ENCODE measurements at places on chromosomes 7 and 10.

- no peak for DNase-seq
These were observed 19.1 kb upstream of the PVRIG start for GRCh38 chr7:100200693-100201092.

- DNase-seq, result no peak
These were observed 86.7 kb upstream of the IL6 start for GRCh38 chr7:22640269-22640668.

DNA sequence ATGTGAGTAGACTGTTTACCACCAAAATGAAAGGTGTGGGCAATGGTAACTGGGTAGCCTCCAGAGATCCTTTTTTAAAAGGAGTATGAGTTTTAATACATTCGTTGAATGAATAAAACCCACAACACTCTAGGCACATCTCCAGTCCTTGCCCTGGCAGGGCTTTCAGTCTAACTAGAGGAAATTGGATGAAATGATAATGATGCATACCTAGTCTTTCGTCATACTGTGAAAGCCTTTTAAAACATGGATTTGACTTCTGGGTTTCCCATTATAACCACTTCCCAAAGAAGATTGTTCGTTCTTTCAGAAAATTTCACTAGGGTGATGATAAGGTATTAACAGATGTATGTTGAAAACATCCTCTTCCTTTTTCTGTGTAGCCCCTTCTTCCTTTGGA, 110.8 kb downstream of the REEP3 start:
- DNase-seq, result no peak

GRCh38 chr10:111954386-111954785, 229.2 kb downstream of the GPAM start:
- no peak for DNase-seq

DNA sequence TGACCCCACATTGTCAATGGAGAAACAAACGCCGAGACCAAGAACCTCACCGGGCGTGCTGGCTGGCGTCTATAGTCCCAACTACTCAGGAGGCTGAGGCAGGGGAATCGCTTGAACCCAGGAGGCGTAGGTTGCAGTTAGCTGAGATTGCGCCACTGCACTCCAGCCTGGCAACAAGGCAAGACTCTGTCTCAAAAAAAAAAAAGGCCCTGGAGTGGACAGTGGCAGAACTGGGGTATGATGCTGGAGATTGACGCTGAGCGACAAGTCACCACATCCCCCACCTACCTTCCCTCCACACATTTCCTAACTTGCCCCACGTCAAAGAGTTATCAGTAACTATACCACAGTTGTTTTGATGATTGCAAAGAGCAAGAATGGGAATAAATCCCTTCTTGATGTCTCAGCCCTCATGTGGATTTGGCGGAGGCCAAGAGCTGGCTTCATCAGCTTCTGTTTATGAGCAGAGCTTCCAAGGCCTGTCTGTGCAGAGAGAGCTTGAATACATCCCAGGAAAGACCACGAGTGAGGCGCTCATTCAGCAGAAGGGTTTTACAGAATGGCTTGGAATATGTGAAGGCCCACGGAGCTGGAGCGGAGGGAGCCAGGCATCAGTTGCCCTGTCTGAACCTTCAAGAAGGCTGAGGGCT, 28.0 kb upstream of the TNS3 start:
- no peak for DNase-seq

GRCh38 chr10:95391581-95392216, 100.9 kb upstream of the PDLIM1 start:
- no peak for DNase-seq

GRCh38 chr10:108913300-108913699, 1010.0 kb downstream of the XPNPEP1 start:
- no peak for DNase-seq

DNA sequence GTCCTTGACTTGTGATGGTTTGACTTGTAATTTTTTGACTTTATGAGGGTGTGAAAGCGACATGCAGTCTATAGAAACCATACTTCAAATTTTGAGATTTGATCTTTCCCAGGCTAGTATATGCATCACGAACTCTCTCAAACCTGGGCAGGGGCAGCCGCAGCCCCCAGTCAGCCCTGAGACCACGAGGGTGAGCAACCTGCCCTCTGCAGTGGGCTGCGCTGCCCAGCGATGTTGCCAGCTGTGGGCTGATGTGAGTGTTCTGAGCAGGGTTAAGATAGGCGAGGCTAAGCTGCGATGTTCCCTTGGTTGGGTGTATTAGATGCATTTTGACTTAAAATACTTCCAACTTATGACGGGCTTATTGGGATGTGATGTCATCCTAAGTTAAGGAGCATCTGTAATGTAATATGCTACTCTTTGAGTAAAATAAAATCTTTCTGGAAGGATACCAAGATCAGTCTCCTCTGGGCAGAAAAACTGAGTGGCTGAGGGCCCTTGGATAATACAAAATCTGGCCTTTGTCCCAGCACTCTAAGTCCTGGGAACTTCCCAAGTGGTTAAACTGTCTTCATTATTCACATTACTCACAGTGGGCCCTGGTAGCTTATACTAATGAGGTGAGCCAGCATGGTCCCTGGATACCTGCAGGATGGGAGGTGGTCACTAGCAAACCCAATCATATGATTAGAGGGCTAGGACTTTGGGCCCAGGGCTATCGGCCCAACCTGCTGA, 28.4 kb upstream of the CNPY1 start:
- no peak for DNase-seq

GRCh38 chr7:55071411-55072175, 52.8 kb downstream of the EGFR start:
- DNase-seq, result no peak

- DNase-seq, result no peak
These were observed 72.0 kb upstream of the VKORC1L1 start for GRCh38 chr7:65800890-65801341.

DNA sequence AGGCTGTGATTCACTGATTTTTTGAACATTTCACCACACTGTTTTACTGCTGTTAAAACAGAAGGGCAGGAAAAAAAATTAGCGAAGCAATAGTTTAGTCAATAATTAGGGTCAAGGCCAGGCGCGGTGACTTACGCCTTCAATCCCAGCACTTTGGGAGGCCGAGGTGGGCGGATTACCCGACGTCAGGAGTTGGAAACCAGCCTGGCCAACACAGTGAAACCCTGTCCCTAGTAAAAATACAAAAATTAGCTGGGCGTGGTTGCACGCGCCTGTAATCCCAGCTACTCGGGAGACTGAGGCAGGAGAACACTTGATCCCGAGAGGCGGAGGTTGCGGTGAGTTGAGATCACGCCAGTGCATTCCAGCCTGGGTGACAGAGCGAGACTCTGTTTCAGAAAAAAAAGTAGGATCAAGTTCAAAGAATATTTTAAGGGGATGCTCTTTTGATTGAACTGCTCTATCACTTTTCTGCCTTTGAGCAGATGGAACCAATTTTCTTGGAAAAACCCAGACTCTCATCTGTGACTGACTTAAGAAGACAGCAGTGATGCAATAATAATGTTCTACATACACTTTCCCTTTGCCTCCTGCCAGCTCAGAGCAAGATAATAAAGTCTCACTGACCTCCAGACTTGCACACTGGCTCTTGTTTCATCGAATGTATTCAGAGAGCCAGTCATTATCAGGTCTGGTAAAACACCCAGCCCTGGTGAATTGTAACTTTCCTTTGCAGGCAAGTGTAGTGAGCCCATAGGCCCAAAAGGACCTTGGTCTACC, 1.6 kb upstream of the PPA1 start:
- DNase-seq, result no peak

- no peak for DNase-seq
These were observed 11.5 kb upstream of the MALSU1 start for GRCh38 chr7:23287612-23288011.

- no peak for DNase-seq
These were observed 394.9 kb downstream of the DGKB start for GRCh38 chr7:14507617-14508016.

- DNase-seq, result no peak
These were observed 95.5 kb upstream of the SMNDC1 start for GRCh38 chr10:110399965-110400933.

DNA sequence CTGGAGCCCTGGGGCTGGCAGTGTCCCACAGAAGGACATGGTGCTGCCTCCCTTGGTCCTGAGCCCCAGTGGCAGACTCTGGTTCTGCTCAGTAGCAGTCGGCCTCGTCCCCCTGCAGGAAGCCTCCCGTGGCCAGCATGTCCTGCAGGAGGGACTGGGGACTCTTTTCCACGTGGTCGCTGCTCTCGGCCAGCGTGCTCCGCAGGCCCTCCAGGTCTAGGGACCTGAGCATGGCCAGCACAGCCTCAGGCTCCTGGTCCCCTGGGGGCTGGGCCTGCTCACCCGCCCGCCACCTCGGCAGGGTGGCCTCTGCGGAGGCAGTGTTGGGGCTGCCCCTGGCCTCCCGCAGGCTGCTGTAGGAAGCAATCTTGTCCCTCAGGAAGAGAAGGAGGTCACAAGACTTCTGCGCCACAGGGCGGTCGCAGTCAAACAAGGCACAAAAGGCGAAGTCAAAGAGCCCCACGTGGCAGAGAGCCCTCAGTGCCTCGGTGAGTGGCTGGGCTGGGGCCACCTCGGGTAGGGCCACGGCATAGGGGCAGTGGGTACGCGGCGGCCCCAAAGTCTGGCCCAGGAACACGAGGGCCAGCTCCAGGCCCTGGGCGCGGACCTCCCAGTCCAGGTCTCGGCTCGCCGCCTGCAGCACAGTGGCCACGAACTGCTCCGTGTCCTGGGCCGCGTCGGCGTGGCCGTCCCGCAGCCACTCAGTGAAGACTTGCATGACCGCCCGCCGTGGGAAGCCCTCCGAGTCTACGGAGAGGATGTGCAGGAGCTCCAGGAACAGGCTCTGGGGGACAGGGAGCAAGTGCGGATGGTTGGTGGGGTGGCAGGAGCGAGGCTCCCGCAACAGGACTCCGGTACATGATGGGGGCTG, 17.1 kb downstream of the BRAT1 start:
- no peak for DNase-seq

- DNase-seq, result no peak
These were observed 43.0 kb downstream of the SUFU start for GRCh38 chr10:102546606-102547320.

GRCh38 chr10:117928281-117928680, 118.5 kb downstream of the RAB11FIP2 start:
- no peak for DNase-seq

GRCh38 chr7:125316466-125316865, 386.8 kb upstream of the POT1 start:
- DNase-seq, result peak; percentile 27

DNA sequence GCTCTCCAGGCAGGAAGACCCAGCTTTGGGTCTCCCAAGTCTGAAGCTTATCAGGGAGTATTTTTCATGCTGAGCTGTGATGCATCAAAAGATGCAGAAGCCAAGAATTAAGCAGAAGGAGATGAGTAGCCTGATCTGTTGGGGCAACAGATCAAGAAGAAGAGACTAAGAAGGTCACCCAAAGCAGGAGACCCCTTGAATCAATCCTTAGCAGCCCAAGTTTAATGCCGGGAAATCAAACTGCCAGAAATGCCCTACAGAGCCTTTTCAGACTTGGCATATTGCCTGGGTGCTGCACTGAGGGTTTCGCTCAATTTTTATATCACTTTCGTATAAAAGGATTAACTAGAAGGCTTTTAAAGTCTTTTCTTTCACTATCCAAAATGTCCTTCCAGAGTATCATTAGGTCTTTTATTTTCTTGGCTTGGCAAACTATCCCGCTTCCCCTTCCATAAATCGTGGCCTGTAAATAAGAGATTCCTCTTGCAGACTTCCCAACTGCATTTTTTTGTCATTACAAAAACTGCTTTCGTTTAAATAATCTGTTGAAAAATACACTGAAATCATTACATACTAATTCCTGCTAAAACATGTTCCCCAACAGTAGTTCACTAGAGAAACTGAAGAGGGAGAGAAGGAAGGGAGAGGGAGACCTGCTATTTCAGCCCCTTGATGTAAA, 49.0 kb upstream of the STK17A start:
- DNase-seq, result no peak

- no peak for DNase-seq
These were observed 135.4 kb upstream of the PCBD1 start for GRCh38 chr10:71023704-71024283.

DNA sequence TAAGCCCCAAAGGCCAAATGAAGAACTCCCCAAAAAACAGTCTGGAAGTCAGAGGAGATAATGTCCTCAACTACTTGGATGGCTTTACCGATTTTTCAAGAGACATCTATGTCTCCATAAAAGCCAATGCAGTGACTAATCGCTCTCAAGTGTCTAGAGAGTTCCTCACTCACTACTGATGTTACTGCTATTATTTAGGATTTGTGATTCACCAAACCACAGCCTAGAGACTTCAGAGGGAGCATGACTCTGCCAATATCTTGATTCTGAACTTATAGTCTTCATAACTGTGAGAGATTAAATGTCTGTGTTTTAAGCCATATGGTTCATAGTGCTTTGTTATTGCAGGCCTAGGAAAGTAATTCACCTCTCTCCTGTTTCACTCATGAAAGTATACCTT, 160.2 kb downstream of the IPMK start:
- DNase-seq, result no peak

- no peak for DNase-seq
These were observed 124.8 kb downstream of the CPED1 start for GRCh38 chr7:121113288-121113687.

DNA sequence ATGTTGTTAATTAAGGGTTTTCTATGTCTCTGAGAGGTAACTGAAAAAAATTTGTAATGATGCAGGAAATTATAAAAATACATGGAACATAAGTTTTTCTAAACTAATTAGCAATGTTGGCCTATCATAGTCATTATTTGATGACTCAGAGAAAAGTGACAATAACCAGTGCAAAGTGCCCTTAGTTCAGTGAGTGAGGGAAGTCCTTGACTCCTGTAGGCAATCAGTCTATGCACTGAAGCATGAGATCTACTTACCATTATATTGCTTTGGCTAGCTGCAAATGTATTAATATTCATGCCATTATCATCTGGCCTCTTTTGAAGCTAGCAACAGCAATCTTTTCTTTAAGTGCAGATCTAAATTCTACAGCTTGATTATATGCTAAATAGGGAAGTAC, 40.6 kb downstream of the CCDC172 start:
- DNase-seq, result peak; percentile 57

All from NCI-H1417 (cell line).